ENCODE measurements at places on chromosomes 12 and 14.

DNA sequence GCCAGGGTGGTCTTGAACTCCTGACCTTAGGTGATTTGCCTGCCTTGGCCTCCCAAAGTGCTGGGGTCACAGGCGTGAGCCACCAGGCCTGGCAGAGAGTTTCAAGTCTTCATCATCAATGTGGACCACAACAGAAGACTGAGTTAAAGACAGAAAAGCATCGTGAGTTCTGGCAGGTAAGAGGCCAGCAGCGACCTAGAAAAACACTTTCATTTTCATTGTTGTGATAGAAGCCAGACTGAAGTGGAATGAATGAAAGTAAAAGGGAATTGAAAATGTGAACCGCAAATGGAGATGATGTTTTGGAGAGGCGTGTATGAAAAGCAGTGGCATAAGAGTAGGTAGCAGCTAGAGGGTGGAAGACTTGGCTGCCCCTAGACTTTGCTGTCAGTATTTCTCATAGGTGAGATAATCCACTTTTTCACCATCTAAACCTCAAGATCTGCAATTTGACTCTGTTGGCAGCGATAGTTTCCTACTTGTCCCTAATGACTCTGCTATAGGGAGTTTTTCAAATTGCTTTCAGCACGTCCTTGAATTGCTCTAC is 47.1 kb upstream of the PLEKHA5 start:
- DNase-seq, result no peak

DNA sequence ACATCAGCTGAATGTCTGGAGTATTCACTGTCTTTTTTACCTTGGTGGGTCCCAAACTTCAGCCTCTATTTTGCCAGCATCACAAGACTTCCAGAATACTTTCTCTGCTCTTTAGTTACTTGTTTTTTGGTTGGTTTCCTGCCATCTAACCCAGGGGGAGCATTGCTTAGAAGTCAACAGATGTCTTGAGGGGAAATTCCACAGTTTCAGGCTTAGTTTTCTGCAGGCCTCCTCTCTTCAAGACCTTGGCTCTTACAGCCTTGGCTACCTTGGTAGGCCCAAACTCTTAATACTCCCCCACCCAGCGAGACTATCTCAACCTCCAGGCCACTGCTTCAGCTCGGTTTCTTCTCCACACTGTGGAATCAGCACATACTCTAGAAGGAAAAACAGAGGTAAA is 41.7 kb downstream of the NEDD1 start:
- no peak for DNase-seq

DNA sequence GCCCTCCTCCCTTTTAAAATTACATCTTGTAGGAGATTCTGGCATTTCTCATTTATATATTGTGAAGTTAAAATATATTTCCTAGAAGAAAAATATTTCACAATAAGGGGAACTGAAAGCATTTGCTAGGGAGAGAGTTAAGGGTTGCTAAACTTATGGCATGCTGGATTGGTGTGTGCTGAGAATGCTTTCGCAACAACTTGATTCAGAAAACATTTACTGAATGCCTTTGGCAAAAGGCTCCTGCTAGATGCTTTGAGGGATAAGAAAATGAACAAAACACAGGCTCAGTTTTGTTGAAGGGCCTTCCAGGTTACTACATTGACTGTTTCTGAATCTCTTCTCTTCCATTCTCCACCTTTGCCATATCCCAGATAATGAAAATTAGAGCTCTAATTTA is 67.5 kb downstream of the DIP2B start:
- peak; percentile 93 for DNase-seq

- DNase-seq, result no peak
Measured at GRCh38 chr12:50542448-50542847, 37.7 kb downstream of the DIP2B start.

GRCh38 chr14:28613532-28613931 is 153.1 kb upstream of the FOXG1 start:
- DNase-seq, result no peak

GRCh38 chr12:45729233-45730083 is at the start of gene ARID2:
Gene ARID2 (plus strand): TSS chr12:45729706. CDS start chr12:45729837, 131 bp downstream.
- peak; percentile 64 for DNase-seq

DNA sequence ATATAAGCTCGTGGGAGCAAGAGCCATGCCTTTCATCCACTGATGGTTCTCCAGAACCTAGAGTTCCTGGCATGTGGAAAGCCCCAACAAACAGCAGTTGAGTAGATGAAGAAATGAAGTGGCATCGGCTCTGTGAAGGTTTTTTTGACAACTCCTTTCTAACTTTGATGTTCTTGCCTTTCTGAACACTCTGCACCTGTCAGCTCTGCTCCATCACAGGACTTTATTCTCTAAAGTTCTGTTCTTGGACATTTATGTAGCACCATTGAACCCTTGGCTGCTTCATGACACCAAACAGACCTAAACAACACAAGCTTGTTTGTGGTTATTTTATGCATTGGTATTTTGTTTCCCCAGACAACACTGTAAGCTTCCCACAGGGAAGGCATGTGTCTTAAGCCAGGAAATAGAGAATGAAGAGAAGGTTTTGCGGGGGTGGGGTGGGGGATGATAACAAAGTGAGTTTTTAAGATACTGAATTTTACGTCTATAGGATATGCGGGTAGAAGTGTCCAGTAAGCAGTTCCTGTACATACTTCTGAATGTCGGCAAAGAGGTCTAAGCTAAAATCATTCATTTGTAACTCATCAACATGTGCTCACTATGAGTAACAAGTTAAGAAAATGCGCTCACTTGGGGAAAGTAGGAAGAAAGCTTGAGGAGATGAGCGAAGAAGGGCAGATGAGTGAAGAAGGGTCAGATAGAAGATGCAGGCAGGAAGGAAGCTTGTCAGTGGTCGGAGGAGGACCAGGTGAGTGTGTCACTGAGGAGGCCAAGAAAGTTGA is 146.0 kb upstream of the PLEKHG7 start:
- DNase-seq, result no peak

GRCh38 chr14:92568621-92569479 is 55.3 kb downstream of the RIN3 start:
- no peak for DNase-seq

- peak; percentile 12 for DNase-seq
Measured at GRCh38 chr14:55245657-55246268, 25.5 kb upstream of the FBXO34 start.

DNA sequence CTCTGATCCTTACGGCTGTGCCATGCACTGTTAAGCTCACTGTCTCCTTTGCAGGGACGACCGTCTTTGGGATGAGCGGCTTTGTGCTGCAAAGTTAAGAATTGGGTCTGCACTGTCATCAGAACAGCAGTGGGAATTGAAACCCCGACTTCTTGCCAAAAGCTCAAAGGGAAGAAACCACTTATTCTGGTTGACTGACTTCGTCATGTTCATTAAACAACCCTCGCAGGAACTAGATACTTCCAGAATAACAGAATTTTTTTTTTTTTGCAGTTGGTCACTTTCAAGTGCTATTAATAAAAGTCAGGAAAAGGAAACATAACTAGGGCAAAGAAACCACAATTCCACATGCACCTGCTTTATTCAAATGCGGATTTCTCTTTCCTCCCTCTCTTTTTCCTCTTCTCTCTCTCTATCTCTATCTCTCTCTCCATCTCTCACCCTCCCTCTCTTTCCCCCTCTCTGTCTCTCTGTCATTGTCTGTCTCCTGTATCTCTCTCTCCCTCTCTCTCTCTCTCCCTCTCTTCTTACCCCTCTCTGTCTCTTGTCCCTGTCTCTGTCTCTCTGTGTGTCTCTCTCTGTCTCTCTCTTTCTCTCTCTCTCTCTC is 12.3 kb upstream of the GLT1D1 start:
- no peak for DNase-seq

DNA sequence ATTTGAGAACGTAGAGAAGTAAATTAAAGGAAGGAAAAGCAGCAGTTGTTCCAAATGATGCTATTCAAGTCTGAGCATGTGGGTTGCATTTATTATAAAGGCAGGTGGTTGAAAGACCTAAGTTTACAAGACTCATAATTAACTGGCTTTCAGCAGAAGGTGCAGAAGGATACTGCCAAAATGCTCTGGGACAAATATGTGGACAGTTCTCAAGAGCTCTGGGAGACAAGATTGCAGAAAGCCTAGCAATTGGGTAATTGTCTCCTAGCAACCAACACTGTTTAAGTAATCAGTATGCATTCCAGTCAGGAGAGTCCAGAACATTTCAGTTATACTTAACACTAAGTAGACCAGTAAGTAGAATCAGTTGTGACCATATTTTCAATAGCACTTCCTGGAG is 131.5 kb downstream of the GPR135 start:
- peak; percentile 73 for DNase-seq

GRCh38 chr12:29073631-29074239 is 75.3 kb upstream of the FAR2 start:
- peak; percentile 69 for DNase-seq

GRCh38 chr12:125089083-125089482 is 23.8 kb downstream of the AACS start:
- DNase-seq, result no peak

DNA sequence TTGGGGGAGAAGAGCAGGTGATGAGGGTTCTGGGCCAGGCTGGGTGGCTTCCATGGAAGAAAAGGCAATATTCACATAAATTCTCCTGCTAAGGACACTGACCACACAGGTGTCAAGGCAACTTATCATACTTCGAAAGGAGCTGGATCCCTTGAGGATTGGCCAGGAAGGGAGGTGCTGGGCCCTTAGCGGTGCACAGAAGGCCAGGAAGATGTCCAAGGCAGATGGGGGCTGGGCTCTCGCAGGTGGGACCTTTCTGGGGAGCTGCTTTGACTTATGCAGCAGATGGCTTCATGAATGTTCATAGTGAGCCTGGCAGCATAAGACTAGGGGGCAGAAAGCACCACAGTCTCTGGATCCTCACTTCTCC is 3.9 kb downstream of the CD63 start:
- DNase-seq, result no peak

GRCh38 chr12:56079723-56080555 is at the start of gene ERBB3:
Gene ERBB3 (plus strand): TSS chr12:56080165. CDS start chr12:56080301, 136 bp downstream.
- peak; percentile 22 for DNase-seq

DNA sequence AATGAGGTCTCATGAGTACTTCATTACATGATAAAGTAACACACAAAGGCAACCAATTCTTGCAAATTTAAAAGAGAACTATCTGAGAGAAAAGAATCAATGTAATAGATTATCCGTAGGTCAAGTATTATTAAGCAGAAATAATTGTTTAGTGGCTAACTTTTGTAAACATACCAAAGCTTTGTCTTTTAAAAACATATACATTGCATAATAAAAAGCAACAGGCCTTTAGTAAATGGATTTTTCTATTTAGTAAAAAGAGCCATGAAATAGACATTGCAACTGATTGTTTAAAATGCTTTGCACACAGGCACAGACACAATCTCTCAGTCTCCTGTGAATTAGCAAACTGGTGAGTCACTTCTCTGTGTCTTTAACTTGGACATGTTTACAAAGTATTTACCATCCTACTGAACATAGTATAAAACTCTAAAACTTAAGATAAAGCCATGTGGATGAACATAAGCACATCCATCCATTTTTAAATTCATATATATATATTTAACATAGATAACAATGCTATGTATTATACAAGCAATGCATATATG is 518.7 kb upstream of the MGAT4C start:
- no peak for DNase-seq

DNA sequence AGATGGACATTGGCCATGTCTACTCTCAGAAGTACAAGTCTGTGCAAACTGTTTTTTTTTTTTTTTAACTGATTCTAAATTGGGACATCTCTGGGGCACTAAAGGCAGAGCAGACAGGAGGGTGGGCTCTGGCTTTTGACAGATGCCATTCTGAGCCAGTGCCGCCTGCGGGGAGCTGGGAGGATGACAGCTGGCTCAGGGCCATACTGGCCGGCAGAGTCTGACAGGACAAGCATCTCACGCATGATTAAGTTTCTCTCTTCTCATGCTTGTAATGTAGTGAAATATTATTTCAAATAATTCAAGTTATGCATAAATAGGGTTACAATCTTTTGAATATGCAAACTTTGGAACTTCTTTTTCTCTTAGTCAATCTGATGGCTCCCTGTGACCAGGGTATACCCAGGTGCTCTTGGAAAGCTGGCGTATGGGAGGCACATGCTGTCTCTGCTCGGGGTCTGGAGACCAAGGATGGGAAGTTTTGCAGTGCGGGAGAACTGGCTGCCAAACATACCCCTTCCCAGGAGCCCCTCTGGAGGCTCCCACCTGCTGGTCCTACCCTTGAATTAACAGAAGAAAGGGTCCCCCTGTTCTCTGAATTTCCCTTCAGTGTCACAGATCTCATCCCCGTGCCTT is 7.6 kb downstream of the CDCA4 start:
- DNase-seq, result no peak

DNA sequence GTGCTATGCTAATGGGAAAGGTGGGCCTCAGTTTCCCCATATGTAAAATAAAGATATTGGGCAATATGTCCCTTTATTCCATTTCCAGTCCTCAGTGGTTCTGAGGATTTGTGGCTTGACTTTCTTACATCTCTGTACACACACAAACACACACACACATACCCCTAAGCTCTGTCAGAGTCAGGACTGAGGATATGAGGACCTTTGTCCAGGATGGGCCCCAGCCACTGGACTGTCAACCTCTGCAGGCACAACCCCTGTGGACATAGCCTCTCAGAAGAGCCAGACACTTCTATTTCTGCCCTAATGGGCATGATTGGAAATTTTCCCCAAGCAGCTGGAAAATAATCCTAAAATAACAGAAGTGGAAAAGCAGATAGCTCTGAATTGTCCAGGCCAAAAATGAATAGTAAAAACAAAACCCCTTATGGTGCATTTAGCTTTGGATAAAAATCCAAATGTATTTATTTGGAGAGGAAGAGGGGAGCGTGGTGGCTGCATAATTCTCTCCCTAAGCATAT is 50.2 kb downstream of the RIN3 start:
- DNase-seq, result no peak

DNA sequence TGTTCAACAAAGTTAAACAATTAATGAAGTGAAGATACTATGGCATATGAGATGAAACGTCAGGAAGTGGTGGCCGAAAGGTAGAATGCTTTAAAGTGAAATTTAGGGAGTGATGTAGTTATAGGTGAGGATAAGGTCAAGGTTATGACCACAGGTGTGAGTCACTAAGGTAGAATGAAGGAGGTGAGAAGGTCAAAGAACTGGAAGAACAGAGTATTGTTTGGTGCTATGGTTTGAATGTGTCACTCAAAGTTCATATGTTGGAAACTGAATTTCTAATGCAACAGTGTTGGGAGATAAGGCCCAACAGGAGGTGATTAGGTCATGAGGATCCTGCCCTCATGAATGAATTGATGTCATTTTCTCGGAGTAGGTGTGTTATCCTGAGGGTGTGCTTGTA is 293.6 kb downstream of the NELL2 start:
- DNase-seq, result no peak

GRCh38 chr14:100738704-100739131 is 12.0 kb downstream of the DLK1 start:
- DNase-seq, result no peak

- no peak for DNase-seq
Measured at GRCh38 chr14:35133542-35134328, 11.4 kb downstream of the PRORP start.

DNA sequence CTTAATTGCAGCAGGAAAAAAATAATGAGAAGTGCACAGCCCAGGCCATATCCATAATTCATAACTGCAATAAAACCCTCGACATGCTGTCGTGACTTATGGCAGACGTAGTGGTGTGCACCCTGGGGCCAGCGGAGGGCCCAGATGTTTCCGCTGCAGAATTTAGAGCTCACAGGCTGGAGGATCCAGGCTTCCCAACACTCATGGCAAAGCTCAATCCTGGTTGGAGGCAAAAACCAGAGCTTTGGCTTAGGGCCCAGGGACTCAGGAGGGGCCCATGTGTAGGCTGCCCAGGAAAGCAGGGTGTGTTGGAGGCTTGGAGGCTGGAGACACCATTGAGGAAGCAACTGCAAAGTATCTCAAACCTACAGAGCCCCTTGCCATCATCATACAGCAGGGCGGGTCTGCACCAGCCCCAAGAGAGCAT is 68.7 kb downstream of the SERPINA3 start:
- no peak for DNase-seq

GRCh38 chr12:6424008-6424347 is 20.8 kb upstream of the CD27 start:
- no peak for DNase-seq

Measured in AML-193 (cell line).